ENCODE measurements at places on chromosomes 3 and 15.

- no peak for DNase-seq
Observed at GRCh38 chr3:121926380-121926779, 32.2 kb downstream of the SLC15A2 start.

- peak; percentile 89 for DNase-seq
Observed at GRCh38 chr15:59165726-59166125, 40.9 kb upstream of the LDHAL6B start.

DNA sequence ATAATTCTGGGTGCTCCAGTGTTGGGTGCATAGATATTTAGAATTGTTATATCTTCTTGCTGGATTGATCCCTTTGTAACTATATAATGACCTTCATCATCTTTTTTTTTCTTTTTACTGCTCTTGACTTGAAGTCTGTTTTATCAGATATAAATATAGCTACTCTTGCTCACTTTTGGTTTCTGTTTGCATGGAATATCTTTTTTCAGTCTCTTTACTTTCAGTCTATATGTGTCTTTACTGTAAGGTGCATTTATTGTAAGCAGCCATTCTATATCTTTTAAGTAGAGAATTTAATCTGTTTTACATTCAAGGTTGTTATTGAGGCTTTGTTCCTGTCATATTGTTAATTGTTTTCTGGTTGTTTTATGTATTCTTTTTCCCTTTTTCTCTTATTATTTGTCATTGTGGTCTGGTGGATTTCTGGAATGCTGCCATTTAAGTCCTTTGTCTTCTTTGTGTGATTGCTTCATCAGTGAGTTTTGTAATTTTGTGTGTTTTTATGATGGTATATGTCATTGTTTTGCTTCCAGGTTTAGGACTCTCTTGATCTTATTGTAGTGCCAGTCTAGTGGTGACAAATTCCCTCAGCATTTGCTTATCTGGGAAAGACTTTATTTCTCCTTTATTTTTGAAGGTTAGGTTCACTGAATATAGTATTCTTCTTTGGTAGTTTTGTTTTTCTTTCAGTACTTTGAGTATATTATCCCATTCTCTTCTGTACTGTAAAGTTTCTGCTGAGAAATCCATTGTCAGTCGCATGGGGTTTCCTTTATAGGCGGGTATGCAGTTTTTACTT, 8.3 kb upstream of the PRR23C start:
- no peak for DNase-seq

DNA sequence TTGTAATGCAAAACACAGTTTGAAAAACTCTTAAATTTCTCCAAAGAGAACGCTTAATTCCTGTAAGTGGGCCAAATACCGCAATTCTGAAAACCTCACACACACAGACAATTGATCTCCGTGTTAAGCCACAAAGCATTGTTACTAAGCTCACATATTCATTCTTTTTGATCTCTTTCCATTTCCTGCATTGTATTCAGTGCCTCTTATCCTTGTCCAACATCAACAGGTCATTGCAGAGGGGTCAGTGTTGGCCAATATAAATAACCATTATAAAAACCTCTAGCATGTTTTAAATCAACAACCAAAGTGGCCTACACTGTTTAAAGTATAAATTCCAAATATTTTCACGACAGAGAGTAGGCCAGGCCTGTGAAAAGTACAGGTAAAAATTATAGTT, 171.1 kb downstream of the PDZRN3 start:
- no peak for DNase-seq

DNA sequence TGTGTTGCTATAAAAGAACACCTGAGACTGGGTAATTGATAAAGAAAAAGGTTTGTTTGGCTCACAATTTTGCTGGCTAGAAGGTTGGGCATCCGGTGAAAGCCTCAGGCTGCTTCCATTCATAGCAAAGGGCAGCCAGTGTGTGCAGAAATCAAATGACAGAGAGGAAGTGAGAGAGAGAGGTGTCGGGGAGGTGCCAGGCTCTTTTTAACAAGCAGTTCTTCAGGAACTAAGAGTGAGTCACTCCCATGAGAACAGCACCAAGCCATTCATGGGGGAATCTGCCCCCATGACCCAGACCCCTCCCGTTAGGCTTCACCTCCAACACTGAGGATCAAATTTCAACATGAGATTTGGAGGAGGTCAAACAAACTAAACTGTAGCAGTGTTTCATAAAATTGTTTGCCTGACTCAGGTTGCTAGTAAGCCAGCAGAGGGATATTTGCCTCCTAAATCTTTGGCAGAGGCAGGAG, 4.5 kb upstream of the PARP15 start:
- no peak for DNase-seq

- no peak for DNase-seq
Observed at GRCh38 chr15:63699101-63699785, 102.1 kb downstream of the FBXL22 start.

- DNase-seq: peak; percentile 100
Observed at GRCh38 chr3:143001369-143002082, at the start of gene U2SURP. Gene U2SURP (plus strand): TSS chr3:143001570. CDS start chr3:143001629, 59 bp downstream.

GRCh38 chr15:62391641-62392262, 226.7 kb upstream of the C2CD4B start:
- DNase-seq: peak; percentile 45

GRCh38 chr3:157420606-157421130, 16.0 kb upstream of the PTX3 start:
- DNase-seq: no peak

DNA sequence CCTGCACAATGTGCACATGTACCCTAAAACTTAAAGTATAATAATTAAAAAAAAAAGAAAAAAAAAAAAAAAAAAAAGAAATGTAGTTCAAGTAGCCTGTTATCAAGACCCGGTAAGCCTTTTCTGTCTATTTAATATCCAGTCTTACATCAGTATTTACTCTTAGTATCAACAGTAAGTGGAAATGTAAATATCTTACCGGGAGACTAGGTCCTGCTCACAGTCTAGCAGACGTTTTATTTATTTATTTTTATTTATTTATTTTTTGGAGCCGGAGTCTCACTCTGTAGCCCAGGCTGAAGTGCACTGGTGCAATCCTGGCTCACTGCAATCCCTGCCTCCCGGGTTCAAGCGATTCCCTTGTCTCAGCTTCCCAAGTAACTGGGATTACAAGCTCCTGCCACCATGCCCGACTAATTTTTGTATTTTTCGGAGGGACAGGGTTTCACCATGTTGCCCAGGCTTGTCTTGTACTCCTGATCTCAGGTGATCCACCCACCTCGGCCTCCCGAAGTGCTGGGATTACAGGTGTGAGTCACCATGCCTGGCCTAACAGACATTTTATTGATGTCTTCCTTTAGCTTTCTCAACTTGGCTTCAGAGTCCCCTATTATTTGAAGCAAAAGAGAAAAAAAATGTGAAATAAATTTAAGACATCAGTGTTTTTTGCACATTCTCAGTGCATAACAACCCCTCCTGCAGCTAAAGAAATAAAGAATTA, 19.9 kb downstream of the C2CD4B start:
- DNase-seq: no peak

- no peak for DNase-seq
Observed at GRCh38 chr3:52912885-52913731, 15.8 kb upstream of the STIMATE start.

DNA sequence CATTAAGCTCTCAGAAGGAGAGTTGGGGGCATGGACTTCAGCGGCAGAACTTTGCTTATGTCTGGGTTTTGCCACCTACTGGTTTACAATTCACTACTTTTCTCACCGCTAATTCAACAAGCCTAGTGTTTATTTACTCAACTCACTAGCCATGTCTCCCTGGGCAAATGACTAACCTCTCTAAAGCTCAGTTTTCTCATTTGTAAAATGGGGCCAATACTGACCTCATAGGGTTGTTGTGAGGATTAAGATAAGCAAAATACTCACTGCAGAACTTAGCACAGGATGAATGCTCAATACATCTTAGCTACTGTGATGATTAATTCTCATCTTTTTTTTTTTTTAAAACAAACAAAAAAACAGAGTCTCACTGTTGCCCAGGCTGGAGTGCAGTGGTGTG, 106.3 kb downstream of the CADPS start:
- no peak for DNase-seq

DNA sequence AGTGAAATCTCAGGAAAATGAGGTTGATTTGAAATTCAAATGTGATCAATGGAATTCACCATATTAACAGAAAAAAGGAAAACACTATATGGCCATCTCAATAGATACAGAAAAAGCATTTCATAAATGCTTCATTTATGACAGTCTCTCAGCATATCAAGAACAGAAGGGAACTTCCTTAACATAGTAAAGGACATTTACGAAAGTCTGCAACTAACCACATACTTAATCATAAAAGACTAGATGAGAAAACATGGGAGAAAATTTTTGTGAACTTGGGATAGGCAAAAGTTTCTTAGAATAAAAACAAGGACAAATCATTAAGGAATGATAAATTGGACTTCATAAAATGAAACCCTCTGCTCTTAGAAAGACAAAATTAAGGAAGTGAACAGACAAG, 24.7 kb upstream of the TIPARP start:
- DNase-seq: no peak

GRCh38 chr3:178705925-178706324, 169.7 kb downstream of the KCNMB2 start:
- no peak for DNase-seq

GRCh38 chr3:13684854-13685253, 135.9 kb downstream of the FBLN2 start:
- no peak for DNase-seq

GRCh38 chr3:67489816-67490215, 164.6 kb downstream of the SUCLG2 start:
- DNase-seq: no peak

GRCh38 chr15:99727733-99728132, 5.5 kb downstream of the LYSMD4 start:
- DNase-seq: no peak

DNA sequence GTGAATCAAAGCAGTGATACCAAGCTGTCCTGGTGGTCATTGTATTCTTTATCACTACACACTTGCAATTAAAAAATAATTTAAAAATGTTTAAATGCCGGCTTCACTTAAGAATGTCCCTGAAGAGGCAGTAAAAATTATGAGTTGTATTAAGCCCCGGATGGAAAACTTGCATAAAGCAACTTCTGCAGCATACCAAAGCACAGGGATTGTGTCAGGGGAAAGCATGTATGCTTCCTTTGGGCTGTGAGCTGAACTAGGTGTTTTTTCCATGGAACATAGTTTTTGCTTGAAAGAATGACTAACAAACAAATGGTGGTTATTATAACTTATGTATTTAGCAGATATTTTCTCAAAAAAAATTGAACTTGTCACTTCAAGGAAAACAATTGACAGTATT, 143.1 kb downstream of the ARNT2 start:
- no peak for DNase-seq

- no peak for DNase-seq
Observed at GRCh38 chr15:53223815-53224214, 433.7 kb upstream of the ONECUT1 start.

DNA sequence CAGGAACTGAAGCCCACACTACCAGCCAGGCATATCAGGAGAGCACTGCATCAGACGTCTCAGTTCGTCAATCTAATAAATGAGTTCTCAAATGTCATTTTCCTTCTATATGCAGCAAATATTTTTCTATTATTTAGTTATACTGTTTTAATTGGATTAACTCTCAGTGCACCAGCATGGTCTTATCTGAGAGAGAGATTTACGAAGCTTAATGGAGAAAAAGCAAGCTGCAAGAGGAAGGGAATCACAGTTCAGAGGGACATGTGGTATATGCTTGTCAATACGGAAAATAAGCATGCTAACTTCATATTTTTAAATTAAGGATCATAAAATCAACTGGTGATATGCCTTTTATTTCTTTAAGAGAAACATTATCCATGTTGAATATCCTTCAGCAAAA, 213.1 kb upstream of the NECTIN3 start:
- no peak for DNase-seq

DNA sequence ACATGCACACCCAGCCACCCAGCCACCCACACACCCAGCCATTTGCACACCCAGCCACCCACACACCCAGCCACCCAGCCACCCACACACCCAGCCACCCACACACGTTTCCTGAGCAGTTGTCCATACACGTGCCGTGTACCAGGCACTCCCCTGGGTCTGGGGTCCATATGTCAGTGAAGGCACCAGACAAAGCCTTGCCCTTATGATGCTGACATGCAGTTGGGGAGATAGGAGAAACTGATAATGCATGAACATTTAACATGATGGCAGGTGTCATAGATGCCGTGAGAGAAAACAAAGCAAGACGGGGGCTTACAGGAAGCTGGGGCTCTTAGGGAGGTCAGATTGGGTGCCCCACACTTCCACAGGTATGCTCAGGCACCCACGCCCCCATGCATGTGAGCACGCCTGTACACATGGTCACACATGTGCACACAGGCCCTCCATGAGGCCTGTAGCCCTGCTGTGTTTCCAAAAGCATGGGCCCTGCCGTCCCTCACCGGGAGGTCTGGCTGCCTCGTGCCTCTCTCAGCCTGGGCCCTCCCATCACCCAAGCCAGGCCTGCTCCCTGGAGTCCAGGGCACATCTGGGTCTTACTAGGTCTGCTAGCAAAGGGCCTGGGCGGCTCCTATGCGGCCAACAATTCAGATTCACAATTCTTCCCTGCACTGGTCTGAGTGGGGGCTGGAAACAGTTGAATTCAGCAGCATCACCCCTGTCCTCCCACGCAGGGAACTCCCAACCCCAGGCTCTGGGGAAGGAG, 3.6 kb upstream of the DNAJB8 start:
- no peak for DNase-seq

DNA sequence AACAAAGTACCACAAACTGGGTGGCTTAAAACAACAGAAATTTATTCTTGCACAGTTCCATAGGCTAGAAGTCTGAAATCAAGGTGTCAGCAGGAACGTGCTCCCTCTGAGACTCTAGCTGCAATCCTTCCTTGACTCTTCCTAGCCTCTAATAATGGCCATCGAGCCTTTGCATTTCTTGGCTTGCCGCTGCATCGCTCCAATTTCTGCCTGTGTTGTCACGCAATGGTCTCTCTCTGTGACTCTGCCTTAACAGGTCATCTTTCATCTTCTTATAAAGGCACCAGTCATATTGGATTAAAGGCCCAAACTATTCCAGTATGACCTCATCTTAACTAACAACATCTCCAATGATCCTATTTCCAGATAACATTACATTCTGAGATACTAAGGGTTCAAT, 61.0 kb upstream of the FNDC3B start:
- no peak for DNase-seq

DNA sequence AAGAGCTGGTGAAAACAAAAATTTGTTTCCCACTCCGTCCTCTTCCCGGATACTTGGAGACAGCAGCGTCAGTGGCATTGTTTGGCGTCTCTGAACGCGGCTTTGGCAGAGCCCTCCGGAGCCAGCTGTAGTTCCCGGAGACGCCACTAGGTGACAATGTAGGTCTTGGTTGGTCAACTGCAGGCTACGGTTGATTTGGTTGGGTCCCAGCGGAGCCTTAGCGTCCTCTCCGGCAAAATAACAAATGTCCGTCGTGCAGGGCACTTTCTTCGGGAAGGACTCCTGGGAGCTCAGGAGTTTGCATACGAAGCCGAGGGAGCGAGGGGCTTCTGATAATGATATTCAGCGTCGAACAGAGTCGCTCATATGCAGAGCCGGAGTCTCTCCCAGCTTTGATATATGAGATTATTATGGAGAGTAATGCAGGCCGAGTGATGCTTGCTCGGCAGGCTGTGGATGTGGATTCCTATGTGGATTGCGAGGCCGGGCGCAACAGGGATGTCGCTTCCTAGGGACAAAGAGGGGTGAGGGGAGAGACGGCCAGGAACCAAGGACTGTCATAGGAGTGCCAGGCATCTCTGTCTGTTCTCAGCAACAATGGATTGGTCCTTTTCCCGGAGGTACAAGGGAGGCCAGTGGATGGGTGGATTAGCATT, 74.8 kb downstream of the IL20RB start:
- DNase-seq: peak; percentile 91
